ENCODE measurements at places on chromosomes 13 and 19.

DNA sequence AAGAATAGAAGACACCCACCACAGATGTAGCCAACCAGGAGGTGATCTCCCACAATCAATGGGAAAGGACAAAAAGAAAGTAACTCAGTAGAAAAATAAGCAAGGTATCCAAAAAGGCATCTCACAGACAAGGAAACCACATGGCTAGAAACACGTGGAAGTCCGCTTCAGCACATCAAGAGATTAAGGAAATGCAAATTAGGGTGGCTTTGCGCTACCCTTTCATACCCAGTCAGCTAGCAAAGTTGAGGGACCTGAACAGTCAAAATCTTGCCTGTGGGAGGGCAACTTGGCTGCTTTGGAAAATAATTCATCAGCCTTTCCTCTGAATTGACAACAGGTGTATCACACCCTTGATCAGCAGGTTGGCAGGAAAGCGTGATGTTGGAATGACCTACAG is 11.6 kb upstream of the UQCR11 start:
- DNase-seq: no peak

DNA sequence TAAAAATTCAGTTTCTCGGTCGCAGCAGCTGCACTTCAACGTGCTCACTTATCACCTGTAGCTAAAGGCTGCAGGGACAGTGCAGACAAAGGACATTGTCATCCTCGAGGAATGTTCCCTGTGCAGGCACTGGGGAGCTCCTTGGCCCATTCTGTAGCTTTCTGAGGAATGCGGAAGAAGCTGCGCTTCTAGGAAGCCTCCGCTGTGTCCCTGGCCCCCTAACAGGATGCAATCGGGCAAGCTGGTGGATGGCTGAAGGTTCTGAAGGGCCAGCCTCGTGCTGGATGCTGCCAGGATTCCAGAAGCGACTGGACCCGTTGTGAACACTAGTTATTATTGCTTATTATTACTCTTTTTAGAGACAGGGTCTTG is 8.1 kb downstream of the ANO8 start:
- no peak for DNase-seq

- DNase-seq: no peak
Measured at GRCh38 chr13:95247852-95248251, 53.4 kb downstream of the ABCC4 start.

GRCh38 chr19:7550987-7551761 is 15.7 kb downstream of the PNPLA6 start:
- peak; percentile 59 for DNase-seq

GRCh38 chr13:91318886-91319285 is 28.6 kb upstream of the MIR17HG start:
- DNase-seq: no peak

DNA sequence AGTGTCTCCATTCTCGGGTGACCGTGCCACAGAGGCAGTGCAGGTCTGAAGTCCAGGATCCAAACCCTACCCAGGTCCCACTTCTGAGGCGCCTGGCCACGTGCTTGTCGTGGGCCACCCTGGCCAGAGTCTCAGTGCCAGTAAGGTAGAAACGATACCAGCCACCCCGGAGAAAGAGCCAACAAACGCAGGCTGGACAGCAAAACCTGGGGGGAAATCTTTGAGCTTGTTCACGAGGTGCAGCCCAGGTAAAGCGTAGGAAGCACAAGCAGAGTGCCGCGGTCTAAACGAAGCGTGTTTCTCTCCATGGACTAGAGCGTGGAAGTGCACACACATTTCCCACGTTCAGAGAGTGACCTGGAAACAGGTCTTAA is 95.6 kb downstream of the ATP11A start:
- no peak for DNase-seq

GRCh38 chr19:44816301-44816700 is 7.4 kb downstream of the BCAM start:
- DNase-seq: no peak

DNA sequence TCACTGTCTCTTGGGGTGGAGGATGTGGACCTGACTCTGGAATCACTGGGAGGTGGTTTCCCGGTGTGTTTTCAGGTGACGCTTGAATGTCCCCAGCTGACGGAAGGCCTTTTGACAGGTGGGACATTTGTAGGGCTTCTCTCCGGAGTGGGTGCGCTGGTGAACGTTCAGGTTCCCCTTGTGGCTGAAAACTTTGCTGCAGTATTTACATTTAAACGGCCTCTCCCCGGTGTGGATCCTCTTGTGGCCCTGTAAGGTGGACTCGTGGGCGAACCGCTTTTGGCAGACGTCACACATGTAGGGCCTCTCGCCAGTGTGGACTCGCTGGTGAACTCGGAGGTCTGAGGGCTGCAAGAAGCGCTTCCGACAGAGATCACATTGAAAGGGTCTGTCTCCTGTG is 7.8 kb downstream of the ZSCAN5B start:
- no peak for DNase-seq

DNA sequence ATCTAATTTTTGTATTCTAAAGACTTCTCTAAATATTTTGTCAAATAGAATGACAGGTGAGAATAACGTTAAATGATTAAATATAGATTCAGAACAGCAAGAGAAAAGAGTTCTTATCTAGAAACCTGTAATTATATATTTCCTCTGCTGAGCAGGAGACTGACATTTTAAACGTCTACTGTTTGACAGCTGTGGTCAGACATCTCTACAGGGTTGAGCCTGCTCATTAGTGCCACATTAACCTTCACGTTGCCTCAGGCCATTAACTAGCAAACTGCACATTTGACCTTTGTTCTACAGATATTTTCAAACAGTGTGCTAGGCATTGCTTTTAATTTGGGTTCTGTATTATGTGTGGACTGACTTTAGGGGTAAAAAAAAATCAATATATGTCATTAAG is 347.5 kb downstream of the GPC5 start:
- DNase-seq: no peak

- DNase-seq: no peak
Measured at GRCh38 chr13:72963762-72964161, 95.0 kb upstream of the KLF5 start.

- no peak for DNase-seq
Measured at GRCh38 chr13:23763318-23763717, 125.9 kb downstream of the MIPEP start.

GRCh38 chr13:65808061-65808460 is 1422.1 kb downstream of the PCDH9 start:
- no peak for DNase-seq

DNA sequence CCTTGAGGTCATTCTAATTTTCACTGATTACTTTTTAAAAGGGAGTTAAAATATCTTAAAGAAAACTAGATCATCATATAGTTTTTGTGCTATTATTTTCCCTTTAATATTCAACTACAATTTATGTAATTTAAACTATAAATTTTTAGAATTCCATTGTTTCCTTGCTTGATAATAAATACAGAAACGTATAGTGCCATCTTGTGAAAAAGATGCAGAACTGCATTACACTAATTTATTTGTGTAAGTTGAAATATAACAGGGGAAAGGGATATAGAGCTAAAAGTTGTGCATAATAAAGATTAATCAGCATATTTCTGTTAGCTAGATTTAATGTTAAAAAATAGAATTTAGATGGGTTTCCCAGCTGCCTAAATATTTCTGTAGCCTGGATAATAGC is 61.5 kb upstream of the TDRD3 start:
- DNase-seq: no peak

- no peak for DNase-seq
Measured at GRCh38 chr13:30734439-30734838, 904 bp upstream of the ALOX5AP start.

GRCh38 chr13:108902405-108903155 is 273.2 kb downstream of the MYO16 start:
- DNase-seq: no peak

DNA sequence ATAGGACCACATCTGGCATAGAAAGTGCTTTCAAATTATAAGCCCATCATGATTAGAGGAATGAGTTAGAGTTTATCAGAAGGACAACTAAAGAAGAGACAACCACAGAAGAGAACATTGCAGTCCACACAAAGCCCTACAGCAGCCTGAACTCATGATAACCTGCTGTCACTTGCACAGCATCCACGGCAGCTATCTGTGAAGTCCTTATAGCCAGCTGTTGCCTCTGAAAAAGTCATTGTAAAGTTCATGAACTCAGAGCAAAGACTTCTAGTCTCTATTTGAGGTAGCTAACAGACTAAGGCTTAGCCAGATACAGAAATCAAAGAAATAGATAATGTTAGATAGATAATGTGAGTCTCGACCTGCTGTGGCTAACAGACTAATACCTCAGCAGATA is 450.0 kb downstream of the KLF5 start:
- DNase-seq: no peak
